ENCODE measurements at places on chromosomes 7 and 10. TPM values are rescaled to one million over a fixed set of nuclear protein-coding genes. Genes with fewer than 3 reads are reported as not detected.

The FBXO24 gene
- under 0.01 TPM for total RNA-seq

The OR2A5 gene
- not detected for total RNA-seq

The DIP2C gene
- 14.4 TPM for total RNA-seq

The FGFR2 gene
- total RNA-seq = not detected

The COL26A1 gene
- not detected for total RNA-seq

The TMEM229A gene
- total RNA-seq = not detected

The FAM221A gene
- 0.58 TPM for total RNA-seq

The TMEM130 gene
- total RNA-seq = not detected

The ASB10 gene
- not detected for total RNA-seq

The FAM24B gene
- total RNA-seq = 4.0 TPM

The CUTC gene
- total RNA-seq = 22.7 TPM

The SLC16A9 gene
- 1.1 TPM for total RNA-seq

The SLC29A4 gene
- 0.86 TPM for total RNA-seq

The SOSTDC1 gene
- total RNA-seq = 0.29 TPM

The MNX1 gene
- total RNA-seq = not detected

The NEUROG3 gene
- not detected for total RNA-seq

The STEAP2 gene
- total RNA-seq = 2.6 TPM

The ARF5 gene
- total RNA-seq = 280 TPM

The SLC16A12 gene
- total RNA-seq = 0.29 TPM

The TAC1 gene
- not detected for total RNA-seq

The SLC25A13 gene
- total RNA-seq = 10.4 TPM

The SFTPA1 gene
- total RNA-seq = not detected

The VAX1 gene
- total RNA-seq = not detected

The SEMA4G gene
- 0.29 TPM for total RNA-seq

The PDE6C gene
- not detected for total RNA-seq

The KNDC1 gene
- 0.58 TPM for total RNA-seq

The PNLIPRP2 gene
- total RNA-seq = not detected

The MRC1 gene
- total RNA-seq = not detected

The ITPRID1 gene
- not detected for total RNA-seq

The NPFFR1 gene
- not detected for total RNA-seq

The KEL gene
- not detected for total RNA-seq

The TOMM7 gene
- 138 TPM for total RNA-seq

The TAS2R41 gene
- not detected for total RNA-seq

The ANKRD61 gene
- total RNA-seq = not detected

The PKD1L1 gene
- 0.18 TPM for total RNA-seq

The PDCD4 gene
- 37.2 TPM for total RNA-seq

The UPK3BL2 gene
- not detected for total RNA-seq

The GARS1 gene
- total RNA-seq = 416 TPM

The CPA1 gene
- not detected for total RNA-seq

The SUMF2 gene
- 263 TPM for total RNA-seq

The NME8 gene
- total RNA-seq = not detected

The PSD gene
- total RNA-seq = 14.1 TPM

The ASAH2B gene
- total RNA-seq = 1.4 TPM

The NPM3 gene
- total RNA-seq = 178 TPM

The TMEM236 gene
- not detected for total RNA-seq

The PRKG1 gene
- 0.71 TPM for total RNA-seq

The LBX1 gene
- not detected for total RNA-seq

The NPVF gene
- total RNA-seq = not detected

The CREB5 gene
- total RNA-seq = 2.3 TPM

All from myometrial cell (primary cell).